Activated CD4-positive, alpha-beta T cell treated with anti-CD3 and anti-CD28 coated beads, Interleukin-2, amount 10 ng/mL, durations not matched to agents 7 days and 5 days (primary cell): ENCODE measurements at places on chromosomes 5 and 9.
A peak's percentile ranks its signal among the peaks of the same experiment; 100 is the strongest.

DNA sequence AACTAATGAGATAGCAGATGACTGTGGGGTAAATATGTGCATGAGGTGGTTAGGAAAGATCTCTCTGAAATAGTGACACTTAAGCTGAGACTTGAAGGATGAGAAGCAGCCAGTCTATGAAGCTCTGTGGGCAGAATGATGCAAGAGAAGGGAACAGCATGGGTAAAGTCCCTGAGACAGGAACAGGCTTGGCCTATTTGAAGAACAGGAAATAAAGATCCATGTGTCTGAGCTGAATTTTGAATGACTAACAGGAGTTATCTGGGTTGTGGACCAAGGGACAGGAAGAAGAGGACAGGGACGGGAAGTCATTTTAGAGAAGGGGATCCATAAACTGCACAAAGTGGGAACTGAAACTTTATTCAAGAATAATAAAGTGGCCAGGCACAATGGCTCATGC lies 25.6 kb upstream of the HMGCS1 start:
- no peak for DNase-seq

DNA sequence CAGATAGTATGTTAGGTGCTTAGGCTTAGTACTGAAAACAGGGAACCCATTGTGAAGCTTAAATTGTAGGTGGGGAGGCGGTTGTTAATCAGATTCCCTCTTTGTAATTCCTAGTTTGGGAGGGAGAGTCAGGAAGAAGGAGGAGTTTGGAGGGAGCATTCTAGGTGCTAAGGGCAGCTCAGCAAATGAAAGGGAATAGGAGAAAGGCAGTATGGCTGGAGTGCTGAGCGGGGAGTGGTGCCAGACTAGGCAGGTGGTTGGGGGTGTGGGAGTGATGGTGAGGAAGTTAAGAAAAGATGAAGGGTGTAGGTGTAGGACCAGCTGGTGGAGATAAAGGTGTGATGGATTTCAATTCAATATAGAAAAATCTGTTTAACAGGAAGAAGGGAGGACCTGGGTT lies 11.1 kb upstream of the GARNL3 start:
- DNase-seq, result no peak

- no peak for DNase-seq
Measured at GRCh38 chr9:123102375-123103113, 69.1 kb downstream of the GPR21 start.

DNA sequence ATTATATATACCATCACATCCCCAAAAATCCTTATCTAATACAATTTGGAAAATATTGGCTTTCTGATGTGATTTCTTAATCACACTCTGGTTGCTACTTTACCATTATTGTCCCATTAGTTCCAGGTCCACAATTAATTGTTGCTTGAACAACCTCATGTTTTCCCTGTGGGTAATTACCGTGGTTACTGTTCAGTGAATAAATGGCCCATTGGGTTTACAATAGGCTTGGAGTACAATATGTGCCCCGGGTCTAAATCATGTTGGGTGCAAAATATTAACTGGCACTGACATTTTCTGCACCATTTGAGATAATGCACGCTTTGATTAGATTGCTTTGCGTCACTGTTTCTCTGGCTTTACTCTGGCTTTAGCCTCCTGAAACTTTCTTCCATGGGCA lies 163.7 kb downstream of the GABBR2 start:
- DNase-seq, result no peak

DNA sequence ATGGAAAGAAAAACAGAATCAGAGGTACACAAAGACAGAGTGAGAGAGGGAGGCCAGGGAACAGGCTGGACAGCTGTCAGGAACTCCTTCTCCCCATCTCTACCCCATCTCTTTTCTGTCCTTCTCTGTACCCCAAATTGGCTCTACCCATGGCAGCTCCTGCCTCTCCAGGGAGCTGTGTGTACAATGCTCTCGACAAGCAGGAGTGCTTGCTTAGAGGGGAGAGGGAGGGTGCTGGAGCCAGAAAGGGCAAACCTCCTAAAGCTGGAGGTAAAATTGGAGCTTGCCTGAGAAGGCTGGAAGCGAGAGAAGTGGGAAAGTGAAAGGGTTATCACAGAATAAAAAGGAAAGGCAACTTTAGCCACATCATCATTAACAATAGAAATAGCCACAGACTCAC lies 6.4 kb downstream of the TPM2 start:
- no peak for DNase-seq

DNA sequence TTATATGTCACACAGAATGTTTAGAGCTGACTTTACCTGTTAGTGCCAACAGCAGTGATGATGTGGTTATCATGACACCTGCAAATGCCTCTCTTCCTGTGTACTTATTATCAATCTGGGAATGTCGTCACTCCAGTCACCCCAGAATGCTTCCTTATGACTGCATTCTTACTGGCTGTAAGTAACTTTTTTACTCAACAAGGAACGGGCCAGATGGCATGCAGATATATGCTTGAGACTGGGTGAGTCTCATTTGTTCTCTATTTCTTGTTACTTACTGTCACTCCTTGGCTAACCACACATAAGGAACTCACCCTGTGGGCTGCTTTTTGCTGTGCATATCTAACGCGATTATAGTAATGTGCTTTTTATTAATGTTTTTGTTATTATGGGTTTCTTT lies 385.5 kb upstream of the MEF2C start:
- no peak for DNase-seq

DNA sequence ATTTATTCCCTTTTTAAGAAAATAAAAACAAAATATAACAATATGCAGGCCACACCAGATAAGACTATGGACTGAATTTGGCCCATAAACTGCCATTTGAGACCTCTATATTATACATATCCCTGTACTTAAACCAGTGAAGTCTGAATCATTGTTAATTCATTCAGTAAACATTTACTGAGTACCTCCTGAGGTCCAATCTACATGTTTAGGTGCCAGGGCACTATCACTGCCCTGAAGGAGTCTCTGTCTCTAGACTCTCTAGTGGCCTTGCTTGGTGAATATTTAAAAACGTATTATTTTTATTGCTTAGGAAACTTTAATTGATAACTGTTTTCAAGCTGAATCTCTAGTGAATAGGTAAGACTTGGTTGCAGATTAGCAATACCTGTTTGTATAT lies 74.7 kb upstream of the ELL2 start:
- DNase-seq, result no peak

- DNase-seq, result no peak
Measured at GRCh38 chr9:92771309-92771708, 6.7 kb upstream of the BICD2 start.

GRCh38 chr5:66307647-66308241 lies 163.6 kb downstream of the SREK1 start:
- peak; percentile 40 for DNase-seq

DNA sequence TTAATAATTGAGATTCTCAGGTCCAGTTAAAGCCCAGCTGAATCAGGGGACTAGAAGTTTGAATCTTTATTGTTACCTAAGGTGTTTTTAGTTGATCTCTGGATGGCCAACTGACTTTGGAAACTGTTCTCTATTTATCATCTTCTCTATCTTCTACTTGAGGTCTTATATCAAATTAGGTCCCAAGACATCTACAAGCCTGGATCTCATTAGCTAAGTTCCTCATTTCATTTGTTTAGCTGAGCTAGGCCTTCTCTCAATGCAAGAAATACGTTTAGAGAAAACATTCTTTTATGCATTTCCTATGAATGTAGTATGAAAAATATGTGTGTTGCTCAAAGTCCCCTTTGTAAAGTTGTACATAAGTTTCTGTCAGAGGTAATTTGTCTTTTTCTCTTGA lies 196.6 kb downstream of the PTTG1 start:
- no peak for DNase-seq

GRCh38 chr5:174737330-174737729 lies 12.9 kb downstream of the MSX2 start:
- DNase-seq, result no peak

DNA sequence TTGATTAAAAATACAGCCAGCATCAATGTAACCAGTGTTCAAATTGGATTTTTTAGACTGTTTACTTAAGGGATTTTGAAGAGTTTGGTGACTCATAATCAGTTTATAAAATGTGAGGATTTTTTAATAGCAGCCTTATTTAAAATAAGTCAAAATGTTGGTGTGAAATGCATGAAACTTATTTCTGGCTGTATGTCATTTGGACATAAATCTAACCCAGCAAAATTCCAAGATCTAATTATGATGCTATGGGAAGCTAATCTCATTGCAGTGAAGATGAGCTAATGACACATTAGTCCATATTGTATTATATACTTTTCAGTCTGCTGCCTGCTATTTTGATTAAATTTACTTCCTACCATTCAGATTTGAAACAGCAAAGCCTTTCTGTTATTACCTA lies 140.3 kb downstream of the AOPEP start:
- DNase-seq, result no peak

DNA sequence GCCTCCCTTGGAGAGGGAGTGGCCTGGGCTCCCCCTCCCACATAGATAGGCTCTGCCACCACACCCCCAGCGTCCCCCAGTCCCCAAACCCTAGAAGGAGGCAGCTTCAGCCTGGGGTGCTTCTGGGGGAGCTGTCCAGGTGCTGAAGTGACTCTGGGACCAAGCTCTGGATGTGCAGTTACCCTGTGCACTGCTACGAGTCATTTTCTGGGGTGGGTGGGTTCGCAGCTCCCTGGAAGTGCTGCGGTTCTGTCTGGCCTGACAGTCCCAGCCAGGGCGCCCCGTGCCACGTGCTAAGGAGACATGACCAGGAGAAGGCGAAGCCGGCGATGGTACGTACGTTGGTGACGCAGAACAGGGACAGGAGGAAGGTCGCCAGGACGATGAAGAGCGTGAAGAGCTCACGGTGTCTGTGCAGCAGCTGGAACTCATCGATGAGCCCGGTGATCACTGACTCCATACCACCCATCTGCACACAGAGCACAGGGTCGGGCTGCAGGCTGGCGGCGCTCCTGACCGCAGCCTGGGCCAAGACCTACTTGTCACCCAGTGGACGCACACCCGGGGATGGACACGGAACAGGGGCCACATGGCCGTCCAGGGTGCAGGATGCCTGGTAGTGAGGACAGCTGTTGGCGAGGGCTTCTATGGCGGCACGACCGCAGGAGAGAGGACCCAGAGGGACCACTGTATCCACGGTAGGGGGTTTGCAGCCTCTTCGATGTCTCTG lies 35.7 kb downstream of the SLC6A3 start:
- DNase-seq, result peak; percentile 49

DNA sequence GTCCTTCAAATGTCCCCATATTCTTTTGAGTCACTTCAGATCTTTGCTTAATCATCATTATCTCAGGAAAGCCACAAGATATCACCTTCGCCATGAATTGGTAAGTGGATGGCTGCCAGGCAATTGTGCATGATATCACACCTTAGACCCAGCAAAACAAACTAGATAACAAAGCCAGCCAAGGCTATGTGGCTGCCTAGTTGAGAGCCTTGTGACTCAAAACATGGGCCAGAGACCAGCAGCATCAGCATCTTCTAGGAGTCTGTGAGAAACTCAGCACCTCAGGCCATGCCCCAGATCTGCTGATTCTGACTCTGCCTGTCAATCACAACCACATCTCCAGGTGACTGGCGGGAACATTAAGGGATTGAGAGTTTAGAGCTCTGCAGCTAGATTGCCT lies 82.8 kb downstream of the SLIT3 start:
- DNase-seq, result no peak

GRCh38 chr5:158845941-158846340 lies 253.8 kb downstream of the EBF1 start:
- DNase-seq, result no peak

DNA sequence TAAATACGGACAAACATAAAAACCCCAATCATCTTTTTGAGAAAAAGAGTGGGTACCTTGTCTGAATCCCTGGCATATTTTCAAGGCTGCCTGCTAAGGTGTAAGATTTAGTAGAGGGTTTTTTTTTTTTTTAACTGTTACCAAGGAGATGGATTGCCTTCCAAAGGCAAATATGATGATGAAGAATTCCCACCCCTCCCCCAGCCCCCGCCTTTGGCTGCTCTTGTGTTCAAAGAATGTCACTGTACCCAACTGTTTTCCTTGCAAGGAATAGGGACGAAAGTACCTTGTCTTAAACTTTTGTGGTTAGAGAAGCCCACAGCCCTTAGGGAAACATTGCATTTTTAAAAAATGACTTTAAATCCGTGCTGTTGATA lies 31.3 kb downstream of the ARHGAP26 start:
- no peak for DNase-seq

GRCh38 chr5:153551537-153552079 lies 61.1 kb downstream of the GRIA1 start:
- no peak for DNase-seq

GRCh38 chr5:77066823-77067442 lies 20.2 kb downstream of the ZBED3 start:
- DNase-seq, result no peak

DNA sequence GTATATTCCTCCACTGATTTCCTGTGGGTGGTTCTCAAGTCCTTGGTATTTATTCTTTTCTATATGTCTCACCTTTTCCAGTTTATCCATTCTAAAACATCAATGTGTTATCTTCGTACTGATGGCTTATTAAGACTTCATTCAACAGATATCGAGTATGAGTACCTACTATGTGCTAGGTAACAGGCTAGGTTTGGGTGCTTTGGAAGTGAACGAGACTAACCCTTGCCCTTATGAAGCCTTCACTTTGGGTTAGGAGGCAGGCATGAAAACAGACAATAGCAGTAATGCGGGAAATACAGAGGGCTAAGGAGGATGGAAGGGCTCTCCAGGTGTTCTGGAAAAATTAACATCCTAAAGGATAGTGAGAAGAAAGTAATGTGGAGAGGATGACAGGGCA lies 53.4 kb downstream of the AQP7 start:
- no peak for DNase-seq

DNA sequence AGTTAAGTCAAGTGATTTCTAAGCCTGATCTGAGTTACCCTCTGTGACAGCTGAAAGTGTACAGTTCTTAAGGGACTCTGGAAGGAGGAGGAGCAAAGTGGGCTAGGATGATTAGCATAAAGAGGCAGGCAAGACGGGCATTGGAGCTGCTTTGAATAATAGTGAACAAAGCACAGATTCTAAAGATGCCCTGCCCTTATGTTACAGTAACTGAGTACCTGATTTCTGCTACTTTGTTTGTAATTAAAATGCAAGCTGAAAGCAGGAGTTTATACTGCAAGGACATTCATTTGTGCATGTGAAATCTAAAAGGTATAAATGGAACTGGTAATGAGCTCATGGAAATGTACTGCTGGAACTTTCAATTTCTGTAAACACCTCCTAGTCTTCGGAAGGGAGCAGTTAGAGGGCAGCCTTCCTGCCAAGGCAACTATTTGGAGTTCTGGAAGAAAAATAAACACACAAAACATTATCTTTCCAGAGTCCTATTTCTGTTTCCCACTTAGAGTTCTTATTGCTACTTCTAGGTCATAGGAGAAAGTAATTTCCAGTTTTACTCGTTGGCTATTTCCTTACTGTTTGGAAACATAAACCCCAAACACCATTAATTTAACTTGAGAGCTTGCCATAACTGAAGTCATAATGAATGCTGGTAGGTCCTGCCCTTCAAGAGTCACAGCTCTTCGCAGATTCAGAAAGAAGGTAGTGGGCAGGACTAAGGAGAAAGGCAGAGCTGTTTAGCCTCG lies at the start of gene RANBP3L:
Gene RANBP3L, minus strand, starts transcription at position 45 of the 746 bp plus-strand sequence. CDS start 486 bp downstream, outside the sequence.
- no peak for DNase-seq

DNA sequence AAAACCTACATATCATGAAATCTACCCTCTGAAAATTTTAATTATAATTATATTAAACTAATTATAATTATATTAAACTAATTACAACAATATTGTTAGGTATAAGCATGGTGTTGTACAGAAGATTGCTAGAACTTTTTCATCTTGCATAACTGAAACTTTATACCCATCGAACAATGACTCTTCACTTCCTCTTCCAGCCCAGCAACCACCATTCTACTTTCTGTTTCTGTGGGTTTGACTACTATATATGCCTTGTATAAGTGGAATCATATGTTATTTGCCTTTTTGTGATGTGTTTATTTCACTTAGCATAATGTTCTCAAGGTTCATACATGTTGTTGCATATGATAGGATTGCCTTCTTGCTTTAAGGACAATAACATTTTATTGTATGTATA lies 274.2 kb upstream of the CCNH start:
- DNase-seq, result no peak
